ENCODE measurements at places on chromosomes 16 and 17.

GRCh38 chr16:9348912-9349311, 257.5 kb downstream of the HAPSTR1 start:
- no peak for DNase-seq

DNA sequence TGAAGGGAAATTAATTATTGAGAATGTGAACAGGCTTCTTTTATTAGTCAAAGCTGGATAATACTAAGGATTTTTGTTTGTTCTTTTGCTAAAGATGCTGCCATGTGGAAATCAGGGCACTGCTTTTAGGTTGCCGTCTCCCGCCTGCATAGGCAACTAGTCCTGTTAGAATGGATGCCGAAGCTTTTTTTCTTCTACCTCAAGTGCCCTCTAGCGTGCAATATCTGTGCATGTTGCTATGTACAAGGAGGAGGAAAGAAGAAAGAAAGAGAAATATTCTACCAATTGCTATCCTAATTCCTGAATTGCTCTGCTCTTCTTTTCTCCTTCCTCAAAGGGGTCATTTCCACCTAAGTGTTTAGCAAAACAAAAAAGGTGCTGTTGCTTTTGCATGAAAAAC, 5.2 kb upstream of the CDH8 start:
- no peak for DNase-seq

- no peak for DNase-seq
Measured at GRCh38 chr17:57032343-57032742, 52.7 kb upstream of the AKAP1 start.

DNA sequence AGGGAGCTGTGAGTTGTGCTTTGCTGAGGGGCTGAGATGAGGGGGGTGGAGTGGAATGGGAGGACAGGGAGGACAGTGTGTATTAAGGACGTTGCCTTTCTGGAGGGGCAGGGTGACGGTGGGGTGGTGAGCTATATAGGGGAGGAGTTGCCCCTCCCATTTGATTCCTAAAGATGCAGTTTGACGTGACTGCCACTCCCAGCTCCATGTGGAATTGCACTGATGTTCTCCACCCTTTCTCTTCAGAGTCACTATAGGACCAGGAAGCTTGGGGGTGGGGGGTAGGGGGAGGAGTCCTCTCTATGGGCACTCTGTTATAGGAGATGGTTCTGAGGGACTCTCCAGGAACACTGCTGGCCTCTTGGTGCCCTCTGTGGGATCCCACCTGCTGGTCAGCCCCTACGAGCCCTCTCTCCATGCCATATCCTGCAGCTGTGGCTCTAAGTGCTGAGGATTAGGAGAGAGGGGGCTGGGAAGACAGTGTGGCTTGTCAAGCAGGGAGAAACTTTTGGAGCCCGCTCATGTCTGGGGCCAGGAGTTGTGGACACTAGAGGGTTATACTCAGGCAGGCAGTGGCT, 3.8 kb upstream of the NGFR start:
- DNase-seq = no peak

DNA sequence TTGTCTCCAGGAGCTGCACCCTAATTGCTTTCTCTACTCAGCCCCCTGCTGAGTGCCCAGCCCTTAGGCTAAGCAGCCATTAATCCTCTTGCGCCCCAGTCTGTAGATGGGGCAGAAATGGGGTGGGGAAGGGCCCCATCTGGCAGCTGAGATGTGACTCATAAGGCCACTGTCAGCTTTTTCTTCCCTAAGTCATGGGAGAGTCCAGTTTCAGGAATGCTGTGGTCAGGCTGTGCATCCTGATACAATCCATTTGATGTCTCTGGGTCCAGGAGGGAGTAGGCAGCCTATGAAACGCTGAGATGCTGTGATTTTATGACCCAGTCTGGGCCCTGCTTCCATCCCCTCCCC, 12.3 kb downstream of the PLXDC1 start:
- DNase-seq = no peak

DNA sequence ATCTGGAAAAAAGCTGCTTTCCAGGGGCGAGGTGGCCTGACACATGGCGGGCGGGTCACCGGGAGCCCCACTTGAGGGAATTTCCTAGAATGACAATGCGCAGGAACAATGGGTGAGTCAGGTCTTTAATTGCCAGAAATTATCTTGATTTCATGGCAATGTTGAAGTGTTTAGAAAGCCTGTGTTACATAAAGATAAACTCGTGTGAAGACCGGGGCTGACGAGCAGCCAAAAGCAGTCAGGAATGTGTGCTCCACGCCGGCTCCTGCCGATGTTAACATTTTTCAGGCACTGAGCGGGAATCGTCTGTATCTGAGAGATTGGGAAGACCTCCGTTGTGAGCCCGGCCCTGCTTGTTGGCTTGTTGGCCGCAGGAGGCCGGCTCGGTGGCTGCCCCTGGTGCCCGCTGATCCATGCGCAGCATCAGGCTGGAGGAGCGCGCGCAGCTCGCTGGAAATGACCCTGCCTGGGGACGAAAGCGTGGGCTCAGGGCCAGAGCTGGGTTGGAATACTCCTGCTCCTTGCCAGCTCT, 353.1 kb downstream of the FOXL1 start:
- DNase-seq = no peak

GRCh38 chr17:73462823-73463222, 151.0 kb upstream of the CDC42EP4 start:
- DNase-seq = no peak

DNA sequence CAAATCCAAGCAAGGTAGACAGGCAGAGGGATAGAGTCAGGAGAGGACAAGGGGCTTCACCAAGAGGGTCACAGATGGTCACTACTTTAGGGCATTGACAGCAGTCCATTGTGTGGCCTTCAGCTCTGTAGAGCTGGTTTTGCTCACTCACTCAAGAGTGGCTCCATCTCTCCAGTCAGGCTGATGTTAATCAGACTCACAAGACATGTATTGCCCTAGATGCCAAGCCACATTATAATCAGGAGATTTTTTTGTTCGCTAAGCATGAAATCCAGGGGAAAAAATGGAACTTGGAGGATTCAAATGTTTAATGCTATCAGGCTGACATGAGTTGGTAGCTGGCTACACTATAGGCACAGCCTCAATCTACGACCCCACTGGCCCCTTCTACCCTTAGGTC, 32.5 kb downstream of the CD300LF start:
- DNase-seq = no peak

DNA sequence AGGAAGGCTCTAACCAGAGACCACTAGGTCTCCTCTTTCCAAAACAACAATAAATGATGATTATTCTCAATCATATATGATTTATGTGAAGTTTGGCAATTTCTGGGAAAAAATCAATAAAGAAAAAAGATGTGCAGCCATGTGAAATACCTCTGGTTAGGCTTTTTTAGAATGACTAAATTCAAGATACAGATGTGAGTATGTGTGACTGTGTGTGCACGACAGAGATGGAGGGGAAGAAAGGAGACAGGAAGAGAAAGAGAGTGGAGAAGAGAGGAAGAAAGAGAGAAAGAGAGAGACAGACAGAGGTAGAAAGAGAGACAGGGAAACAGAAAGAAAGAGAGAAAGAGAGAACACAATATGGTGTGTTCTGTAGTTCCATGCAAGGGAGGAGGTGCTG, 558.6 kb upstream of the CDH5 start:
- no peak for DNase-seq

- no peak for DNase-seq
Measured at GRCh38 chr17:76384987-76385891, 830 bp downstream of the SPHK1 start.

DNA sequence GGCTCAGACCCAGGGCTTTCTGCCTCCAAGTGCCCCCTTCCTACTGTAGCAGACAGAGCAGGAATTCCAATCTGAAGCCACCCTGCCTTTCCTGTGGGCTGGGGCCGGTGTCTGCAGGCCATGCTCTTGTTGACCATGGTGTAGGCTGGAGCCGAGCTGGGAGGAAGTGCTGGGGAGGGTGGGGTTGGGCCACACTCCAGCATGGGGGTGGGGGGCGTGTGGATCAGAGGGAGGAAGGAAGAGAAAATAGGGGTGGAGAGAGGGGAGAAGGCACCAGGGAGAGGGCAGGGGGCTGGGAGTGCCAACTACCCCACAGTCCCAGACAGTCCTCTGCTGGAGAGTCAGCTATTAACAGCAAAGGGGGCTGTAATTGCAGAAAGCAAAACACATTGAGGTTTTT, 54.3 kb upstream of the JPH3 start:
- DNase-seq = no peak

DNA sequence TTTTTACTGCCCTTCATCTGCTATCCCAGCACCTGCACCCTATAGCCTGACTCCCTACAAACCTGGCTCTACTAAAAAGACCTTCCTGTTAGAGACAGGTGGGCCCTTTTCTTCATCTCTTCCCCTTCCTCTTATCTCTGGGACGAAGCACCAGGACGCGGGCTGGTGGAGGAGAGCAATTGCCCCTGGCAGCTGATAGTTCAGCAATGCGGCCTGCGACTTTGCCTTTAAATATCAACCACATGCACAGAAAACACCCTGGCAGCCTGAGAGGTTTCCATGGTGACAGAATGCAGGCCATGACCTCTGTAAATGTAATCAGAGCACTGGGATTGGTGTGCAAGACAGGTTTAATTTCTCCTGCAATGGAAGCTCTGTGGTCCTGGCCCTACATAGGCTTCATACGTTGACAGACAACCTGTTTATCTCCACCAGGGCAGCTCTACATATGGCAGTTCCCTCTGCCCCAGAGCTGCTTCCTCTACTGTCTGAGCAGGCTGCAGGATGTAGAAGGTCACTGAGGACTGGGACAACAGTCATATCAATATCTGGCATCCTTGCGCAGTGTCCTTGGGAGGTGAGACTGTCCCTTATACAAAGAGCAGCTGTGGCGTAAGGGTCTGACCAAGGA, 10.0 kb upstream of the SKAP1 start:
- DNase-seq = no peak

DNA sequence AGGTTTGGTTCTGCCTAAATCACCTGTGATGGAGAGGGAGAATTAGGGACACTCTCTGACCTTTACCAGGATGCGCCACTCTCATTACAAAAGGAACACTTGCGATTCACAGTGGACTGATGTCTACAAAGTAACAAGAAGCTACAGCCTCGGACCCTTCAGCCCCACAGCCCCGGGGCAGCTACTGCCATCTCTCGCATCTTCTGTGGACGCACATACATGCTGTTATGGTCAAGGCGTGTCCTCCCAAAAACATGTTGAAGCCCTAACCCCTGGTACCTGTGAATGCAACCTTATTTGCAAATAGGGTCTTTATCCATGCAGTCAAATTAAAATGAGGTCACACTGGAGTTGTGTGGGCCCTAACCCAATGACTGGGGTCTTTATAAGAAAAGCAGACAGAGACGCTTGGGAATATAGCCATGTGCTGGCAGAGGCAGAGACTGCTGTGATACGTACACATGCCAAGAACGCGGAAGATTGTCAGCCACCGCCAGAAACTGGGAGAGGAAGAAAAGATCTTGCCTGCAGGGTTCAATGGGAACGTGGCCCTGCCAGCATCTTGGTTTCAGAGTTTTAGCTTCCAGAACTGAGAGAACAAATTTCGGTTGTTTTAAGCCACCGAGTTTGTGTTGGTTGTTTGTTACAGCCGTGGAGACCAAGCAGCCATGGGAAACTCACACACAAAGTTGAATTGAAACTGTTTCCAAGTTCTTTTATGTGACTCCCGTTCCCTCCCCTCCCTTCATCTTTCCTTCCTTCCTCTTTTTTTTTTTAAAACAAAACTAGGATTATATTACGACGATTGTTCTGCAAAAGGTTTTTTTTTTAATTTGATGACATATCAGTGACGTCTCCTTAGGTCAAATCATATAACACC, 23.1 kb downstream of the ATP2C2 start:
- DNase-seq = no peak
